ENCODE measurements at places on chromosomes 13 and 19.

- no peak for DNase-seq
Observed at GRCh38 chr13:25616674-25617073, 244.9 kb downstream of the ATP8A2 start.

DNA sequence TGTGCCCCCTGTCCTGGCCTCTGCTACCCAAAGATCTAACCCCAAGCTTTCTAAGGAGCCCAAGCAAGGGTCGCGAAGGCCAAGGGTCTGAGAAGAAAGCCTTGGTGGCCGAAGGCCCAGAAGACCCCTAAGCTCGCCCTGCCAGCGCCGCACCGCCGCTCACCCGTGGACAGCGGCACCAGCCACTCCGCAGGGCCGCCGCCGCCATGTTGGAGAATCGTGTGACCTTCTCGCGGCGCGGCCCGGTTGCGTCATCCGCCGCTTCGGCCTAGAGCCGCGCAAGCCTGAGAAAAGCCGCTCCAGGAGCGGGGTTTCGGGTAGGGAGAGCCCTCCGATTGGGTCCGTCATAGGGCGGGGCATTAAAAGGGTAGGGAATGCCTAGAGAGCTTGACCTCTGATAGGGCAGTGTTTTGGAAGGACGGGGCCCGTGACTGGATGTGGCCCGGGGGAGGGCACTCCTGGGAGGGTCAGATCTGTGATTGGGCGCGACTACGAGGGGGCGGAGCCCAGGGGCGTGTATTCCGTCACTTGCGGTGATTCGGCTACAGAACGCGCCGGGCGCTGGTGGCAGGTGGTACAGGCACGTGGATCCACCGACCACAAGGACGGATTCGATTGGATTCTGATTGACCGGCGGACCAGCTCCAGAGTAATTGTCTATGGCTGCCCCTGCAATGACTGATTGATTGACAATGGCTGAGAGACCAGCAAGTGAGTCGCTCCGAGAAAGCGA is at the start of gene TIMM44:
Gene TIMM44 (minus strand): TSS at position 223 of the 733 bp plus-strand sequence. CDS start 15 bp downstream, at position 208.
- peak; percentile 100 for DNase-seq

DNA sequence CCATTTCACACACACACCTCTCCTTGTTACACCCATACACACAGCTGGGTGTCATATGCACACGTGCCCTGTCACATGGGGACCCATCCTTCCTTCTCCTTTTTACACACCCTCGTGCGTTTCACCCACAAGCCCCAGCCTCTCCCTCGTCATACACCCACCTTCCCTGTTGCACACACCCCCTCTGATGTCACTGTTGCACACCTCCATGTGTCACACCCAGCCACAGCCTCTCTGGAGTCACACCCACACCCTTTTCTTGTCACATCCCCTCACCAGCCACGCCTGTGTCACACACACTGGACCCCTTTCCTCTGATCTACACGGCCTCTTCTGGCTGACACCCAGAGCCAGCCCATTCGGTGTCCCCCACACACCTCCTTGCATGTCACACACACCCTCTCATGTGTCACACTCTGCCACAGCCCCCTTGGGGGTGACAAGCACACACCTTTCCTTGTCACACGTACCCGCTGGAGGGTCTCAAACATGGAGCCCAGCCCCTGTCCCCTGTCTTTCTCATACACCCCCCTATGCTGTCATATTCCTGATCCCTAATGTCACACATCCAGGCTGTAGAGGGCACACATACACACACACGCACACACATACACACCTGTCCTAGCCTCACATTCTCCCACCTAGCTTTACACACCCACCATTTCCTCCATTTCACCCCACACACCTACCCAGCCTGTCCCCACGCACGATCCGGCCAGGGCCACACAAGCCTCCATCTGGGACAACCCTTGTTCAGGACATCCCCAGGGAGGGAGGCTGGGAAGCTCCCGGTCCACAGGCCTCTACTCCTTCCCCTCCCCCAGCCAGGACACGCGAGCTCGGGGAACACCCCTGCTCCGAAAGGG is 1.4 kb downstream of the NOVA2 start:
- DNase-seq: no peak

- DNase-seq: no peak
Observed at GRCh38 chr19:49559928-49560327, 20.4 kb downstream of the NOSIP start.

DNA sequence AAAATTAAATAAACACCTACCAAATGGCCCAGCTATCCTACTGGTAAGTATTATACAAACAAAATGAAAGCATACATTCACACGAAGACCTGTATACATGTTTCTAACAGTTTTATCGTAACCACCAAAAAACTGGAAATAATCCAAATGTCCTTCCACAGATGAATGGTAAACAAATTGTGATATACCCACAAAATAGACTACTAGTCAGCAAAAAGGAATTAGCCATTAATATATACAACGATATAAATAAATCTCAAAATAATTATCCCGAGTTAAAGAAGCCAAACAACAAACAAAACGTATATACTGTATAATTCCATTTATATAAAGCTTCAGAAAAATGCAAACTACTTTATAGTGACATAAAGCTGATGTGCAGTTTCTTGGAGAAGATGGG is 106.3 kb upstream of the SERTM1 start:
- DNase-seq: no peak

- no peak for DNase-seq
Observed at GRCh38 chr19:48398375-48399235, 5.1 kb downstream of the GRIN2D start.

DNA sequence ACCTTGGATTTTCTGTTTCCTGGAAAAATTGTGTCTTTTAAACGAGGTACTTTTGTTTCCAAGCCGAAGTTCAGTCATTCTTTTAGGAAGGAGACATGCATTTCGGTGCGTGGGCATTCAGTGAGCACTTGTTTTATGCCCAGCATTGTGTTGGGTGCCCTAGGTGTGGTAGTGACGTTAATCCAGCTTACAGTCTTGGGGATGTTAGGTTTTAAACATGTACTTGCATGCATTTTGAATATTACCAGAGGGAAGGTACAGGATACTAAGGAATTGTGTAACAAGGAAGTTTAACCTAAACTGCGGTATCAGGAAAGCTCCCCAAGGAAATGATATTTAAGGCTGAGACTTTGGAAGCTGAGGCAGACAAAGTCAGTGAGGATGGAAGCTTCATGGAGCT is 66.3 kb downstream of the ARHGAP35 start:
- DNase-seq: no peak

GRCh38 chr19:15935167-15935702 is 906 bp upstream of the CYP4F11 start:
- DNase-seq: no peak

DNA sequence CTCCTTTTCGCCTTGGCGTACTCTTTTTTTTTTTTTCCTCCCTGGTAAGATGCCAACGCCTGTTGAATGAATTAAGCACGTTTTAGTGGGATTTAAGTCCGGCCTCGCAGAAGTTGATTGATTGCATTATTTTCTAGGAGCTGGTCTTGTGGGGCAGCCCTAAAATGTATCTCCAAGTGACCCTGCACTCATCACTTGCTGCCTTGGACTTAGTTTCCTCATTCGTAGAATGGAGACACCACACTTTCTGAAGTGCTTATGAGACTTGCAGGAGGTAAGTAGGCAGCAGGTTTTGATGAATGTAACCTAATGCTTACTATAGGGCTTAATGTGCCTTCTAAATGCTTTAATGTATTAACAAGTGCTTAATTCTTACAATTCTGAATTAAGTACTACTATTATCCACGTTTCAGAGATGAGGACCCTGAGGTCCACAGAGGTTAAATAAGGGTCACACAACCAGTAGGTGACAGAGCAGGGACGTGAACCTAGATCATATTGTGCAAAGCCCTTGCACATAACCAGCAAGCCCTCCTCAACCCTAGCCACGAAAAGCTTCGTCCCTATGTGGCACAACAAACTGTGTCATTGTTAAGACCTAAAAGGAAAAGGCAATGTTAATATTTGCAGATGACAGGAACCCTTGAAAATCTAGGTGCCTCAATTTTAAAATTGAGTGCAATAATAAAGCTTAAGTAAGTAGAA is 514 bp upstream of the ARGLU1 start:
- no peak for DNase-seq

DNA sequence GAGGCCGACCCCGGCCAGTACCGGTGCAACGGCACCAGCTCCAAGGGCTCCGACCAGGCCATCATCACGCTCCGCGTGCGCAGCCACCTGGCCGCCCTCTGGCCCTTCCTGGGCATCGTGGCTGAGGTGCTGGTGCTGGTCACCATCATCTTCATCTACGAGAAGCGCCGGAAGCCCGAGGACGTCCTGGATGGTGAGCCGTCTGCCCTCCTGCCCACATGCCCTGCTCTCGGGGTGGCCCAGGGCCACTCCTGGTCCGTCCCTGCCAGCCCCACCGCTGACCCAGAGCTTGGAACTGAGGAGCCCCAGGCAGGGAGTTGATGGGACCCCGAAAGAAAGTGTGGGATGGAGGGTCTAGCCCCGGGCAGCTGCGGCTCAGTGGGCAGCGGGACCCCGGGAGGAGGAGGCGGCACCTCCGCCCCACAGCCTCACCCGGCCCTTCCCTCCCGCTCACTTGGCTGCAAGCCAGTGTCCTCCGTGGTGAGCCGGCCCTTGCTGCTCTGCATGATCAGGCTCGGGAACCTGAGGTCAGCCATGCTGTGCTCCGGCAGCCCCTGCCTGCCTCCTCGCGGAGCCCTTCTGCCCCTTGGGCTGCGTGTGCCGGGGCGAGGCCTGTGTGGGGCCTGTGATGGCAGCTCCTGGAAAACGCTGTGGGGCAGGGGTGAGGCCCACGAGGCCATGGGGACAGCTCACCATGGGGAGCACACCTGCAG is 8.1 kb upstream of the HCN2 start:
- no peak for DNase-seq

GRCh38 chr19:11191273-11191755 is 6.0 kb downstream of the KANK2 start:
- DNase-seq: peak; percentile 79

DNA sequence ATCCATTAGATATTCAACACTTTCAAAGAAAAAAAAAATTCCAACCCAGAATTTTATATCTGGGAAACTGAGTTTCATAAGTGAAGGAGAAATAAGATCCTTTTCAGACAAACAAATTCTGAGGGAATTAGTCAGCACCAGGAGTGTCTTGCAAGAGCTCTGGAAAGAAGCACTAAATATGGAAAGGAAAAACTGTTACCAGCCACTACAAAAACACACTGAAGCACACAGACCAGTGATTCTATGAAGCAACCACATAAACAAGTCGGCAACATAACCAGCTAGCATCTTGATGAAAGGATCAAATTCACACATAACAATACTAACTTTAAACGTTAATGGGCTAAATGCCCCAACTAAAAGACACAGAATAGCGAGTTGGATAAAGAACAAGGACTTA is 368.4 kb upstream of the MIR17HG start:
- DNase-seq: no peak

DNA sequence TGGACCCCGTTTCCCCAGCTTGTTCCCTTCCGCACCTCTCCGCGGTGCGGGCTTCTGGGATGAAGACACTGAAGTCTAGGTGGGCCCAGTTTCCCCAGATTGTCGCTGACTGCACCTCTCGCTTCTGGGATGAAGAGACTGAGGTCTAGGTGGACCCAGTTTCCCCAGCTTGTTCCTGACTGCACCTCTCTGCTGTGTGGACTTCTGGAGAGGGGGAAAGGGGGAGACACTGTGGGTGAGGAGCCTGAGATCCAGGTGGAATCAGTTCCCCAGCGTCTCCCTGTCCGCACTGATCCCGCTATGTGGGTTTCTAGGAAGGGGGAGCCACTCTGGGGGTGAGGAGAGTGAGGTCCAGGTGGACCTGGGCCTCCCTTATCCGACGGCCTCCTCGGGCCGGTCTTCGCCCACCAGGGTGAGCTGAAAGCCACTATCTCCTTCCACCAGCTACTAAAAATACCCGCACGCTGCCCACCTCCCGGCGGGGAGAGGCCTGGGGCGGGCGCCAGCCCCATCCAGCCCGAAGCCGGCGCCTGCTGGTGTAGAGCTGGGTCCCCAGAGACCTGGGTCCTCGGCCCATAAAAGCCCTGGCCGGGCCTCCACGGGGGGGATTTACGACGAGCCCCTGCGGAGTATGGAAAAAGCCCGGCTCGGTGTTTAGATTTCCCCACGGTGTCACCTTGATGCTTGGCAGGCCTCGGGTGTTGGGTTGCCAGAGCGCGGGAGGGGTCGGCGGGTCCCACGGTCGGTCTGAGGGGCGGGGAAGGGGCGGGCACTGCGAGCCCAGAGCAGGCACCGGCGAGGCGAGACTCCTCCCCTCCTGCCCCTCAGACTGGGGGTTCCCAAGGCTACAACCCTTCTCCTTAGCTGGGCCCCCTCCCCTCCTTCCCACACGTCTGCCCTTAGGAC is 10.6 kb downstream of the FUT6 start:
- no peak for DNase-seq

DNA sequence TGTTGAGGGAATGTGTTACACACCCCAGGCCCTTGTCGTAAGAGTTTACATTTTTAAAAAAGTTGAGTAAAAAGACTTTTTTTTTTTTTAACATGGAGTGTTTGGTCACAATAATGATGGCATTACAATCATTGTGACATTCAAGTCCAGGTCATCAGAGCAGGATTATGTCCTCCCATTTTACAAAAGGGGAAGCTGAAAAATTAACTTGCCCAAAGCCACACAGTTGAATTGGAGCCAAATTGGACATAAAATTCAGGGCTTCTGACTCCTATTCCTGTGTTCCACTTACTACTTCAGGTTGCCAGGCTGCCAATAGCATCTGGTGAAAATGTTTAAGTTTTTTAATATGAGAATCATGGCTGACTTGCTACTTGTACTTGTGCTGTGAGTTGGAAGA is 49.3 kb downstream of the DLEU7 start:
- no peak for DNase-seq

GRCh38 chr13:73754727-73755292 is 379.4 kb downstream of the KLF12 start:
- peak; percentile 38 for DNase-seq

DNA sequence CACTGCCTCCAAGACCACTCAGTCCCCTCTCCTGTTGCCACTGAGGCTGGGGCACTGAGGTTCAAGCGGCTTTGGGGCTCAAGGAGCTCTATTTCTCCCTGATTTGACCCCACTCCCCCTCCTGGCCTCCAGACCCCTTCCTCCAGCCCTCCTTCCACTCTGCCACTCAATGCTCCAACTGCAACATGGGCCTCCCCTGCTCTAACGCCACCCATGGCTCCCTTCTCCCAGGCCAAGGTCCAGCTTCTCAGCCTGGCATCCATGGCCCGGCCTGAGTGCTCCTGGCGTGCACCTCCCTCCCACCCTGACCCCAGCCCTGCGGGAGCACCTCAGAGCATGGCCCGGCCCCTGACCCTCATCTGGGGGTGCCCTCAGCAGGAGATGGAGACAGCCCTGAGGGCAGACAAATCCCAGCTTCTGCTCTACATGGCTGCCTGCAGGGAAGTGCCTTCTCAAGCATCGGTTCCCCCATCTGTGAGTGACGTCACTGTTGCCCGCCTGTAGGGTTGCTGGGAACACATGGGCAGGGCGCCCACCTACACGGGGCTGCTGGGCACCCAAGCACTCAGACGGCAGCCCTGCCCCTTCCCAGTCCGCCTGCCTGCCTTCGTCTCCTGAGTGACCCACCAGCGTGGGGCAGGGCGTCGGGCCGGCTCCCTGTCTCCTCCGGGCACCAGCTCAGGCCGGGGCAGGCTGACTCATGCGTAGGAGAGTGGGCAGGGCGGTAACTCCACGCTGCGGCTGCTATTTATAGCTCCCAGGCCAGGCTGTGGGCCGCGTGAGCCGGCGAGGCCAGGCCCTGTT is 1.6 kb upstream of the DIRAS1 start:
- DNase-seq: peak; percentile 75

- no peak for DNase-seq
Observed at GRCh38 chr19:30131722-30132291, 189.8 kb downstream of the URI1 start.
